A549 treated with DMSO at 1 μM for 4 hours (cell line): ENCODE measurements at places on chromosomes 12 and 14. TPM values are rescaled to one million over a fixed set of nuclear protein-coding genes. Genes with fewer than 3 reads are reported as not detected.

KLRD1 gene
- not detected in 5 replicates for total RNA-seq

KRT86 gene
- 30.3 to 41.6 TPM (median 35.7 TPM) in 5 replicates for total RNA-seq

CEP170B gene
- 19.3 to 26.4 TPM (median 23.0 TPM) in 5 replicates for total RNA-seq

PTPRR gene
- 0.08 to 0.32 TPM (median 0.24 TPM) in 5 replicates for total RNA-seq

MYO1H gene
- total RNA-seq = not detected in 5 replicates

ARF6 gene
- 62.8 to 74.4 TPM (median 67.1 TPM) in 5 replicates for total RNA-seq

SERPINA9 gene
- total RNA-seq = 0.13 to 0.15 TPM in 2 of 5 replicates, not detected in the others

GRIP1 gene
- 2.1 to 3.3 TPM (median 2.8 TPM) in 5 replicates for total RNA-seq

KLRC2 gene
- total RNA-seq = 1.2 to 2.0 TPM (median 1.4 TPM) in 5 replicates

HAL gene
- 0.10 to 0.37 TPM (median 0.19 TPM) in 5 replicates for total RNA-seq

VDR gene
- total RNA-seq = 3.5 to 4.6 TPM (median 3.7 TPM) in 5 replicates

CFAP251 gene
- total RNA-seq = 1.1 to 2.4 TPM (median 1.4 TPM) in 5 replicates

BDKRB2 gene
- 3.2 to 6.6 TPM (median 5.9 TPM) in 5 replicates for total RNA-seq

CCDC198 gene
- 2.4 to 4.4 TPM (median 3.5 TPM) in 5 replicates for total RNA-seq

SERPINA1 gene
- total RNA-seq = 0.37 to 0.92 TPM (median 0.63 TPM) in 5 replicates

SLC25A47 gene
- total RNA-seq = not detected in 5 replicates

OR2AP1 gene
- not detected in 5 replicates for total RNA-seq

TCL1B gene
- not detected in 5 replicates for total RNA-seq

IL25 gene
- total RNA-seq = not detected in 5 replicates

SSPN gene
- total RNA-seq = 0.25 to 0.61 TPM (median 0.48 TPM) in 5 replicates

C3AR1 gene
- total RNA-seq = not detected in 5 replicates

CMKLR1 gene
- total RNA-seq = not detected in 5 replicates

GARIN6 gene
- total RNA-seq = not detected in 5 replicates

IAPP gene
- total RNA-seq = not detected in 5 replicates

LMNTD1 gene
- total RNA-seq = not detected in 5 replicates

DTX1 gene
- total RNA-seq = 0.23 to 0.50 TPM (median 0.34 TPM) in 5 replicates

TDRD9 gene
- 0.06 TPM in 1 of 5 replicates, not detected in the others for total RNA-seq

RDH11 gene
- 64.7 to 71.4 TPM (median 67.8 TPM) in 5 replicates for total RNA-seq

ZDHHC22 gene
- 0.29 to 0.36 TPM (median 0.33 TPM) in 5 replicates for total RNA-seq

KCNA1 gene
- total RNA-seq = not detected in 5 replicates

FAM90A1 gene
- total RNA-seq = 0.03 to 0.14 TPM (median 0.12 TPM) in 5 replicates

MGST1 gene
- 728 to 858 TPM (median 785 TPM) in 5 replicates for total RNA-seq

SYT1 gene
- total RNA-seq = 5.2 to 8.8 TPM (median 6.9 TPM) in 5 replicates

PLA2G1B gene
- total RNA-seq = not detected in 5 replicates

WNT1 gene
- 0.08 TPM in 1 of 5 replicates, not detected in the others for total RNA-seq

BTBD6 gene
- total RNA-seq = 30.6 to 43.7 TPM (median 39.1 TPM) in 5 replicates

DPY19L2 gene
- total RNA-seq = 1.3 to 2.4 TPM (median 1.8 TPM) in 5 replicates

PTPRQ gene
- 0.01 to 0.11 TPM (median 0.03 TPM) in 4 of 5 replicates, not detected in the other for total RNA-seq

BICDL1 gene
- 2.4 to 4.3 TPM (median 4.0 TPM) in 5 replicates for total RNA-seq
